NCI-H2171 (cell line): ENCODE measurements at places on chromosomes 5 and 9.

- DNase-seq: peak; percentile 73
Observed at GRCh38 chr9:17578911-17579793, at the start of gene SH3GL2. Gene SH3GL2, plus strand, starts transcription at chr9:17579066.

DNA sequence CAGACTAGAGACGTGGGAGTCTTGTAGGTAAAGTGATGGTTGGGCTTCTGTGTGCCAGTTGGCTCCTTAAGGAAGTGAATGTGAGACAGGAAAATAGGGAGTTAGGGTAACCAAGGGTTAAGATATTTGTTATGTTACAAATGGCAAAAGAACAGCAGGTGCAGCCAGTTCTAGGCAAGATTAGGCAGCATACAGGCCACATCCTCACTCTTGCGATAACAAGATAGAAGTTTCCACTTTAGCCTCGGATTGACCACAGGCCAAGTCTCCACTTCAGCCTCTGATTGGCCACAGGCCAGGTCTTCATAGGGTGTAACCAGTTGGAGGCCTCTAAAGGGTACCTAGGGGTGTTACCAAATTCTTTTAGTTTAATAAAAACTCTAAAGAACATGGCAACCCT lies 54.6 kb upstream of the ABCA1 start:
- DNase-seq: no peak

- DNase-seq: no peak
Observed at GRCh38 chr5:37668524-37669047, 171.3 kb downstream of the GDNF start.

DNA sequence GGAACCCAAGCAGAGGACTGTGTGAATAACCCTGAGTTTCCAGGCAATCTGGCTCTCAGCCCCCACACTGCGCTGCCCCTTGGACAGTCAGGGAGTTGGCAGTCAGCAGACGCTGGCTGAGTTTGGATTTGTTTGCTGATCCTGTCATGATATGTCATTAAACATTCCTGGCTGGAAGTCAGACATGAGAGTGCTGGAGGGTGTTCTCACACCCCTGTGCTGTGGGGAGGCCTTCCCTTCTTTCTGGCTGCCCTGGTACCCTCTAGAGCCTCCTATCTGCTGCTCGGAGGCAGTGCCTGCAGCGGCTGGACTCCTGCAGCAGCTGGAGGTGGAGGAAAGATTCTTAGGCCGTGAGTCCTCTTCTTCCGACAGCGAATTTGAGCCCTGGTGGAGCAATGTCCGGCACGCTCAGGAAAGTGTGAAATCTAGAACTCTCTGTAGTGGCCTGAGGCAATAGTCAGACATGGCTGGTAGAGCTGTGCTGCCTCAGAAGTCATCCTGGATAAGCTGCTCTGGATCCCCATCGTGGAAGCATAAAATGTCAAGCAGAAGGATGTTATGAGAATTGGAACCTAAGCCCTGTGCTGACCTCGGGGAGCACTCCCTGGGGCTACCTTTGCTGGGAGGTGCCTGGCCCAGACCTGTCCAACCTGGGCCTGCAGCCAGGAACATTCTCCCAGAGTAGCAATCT lies 72.0 kb downstream of the PDE8B start:
- DNase-seq: no peak

GRCh38 chr5:68260467-68260866 lies 44.9 kb downstream of the PIK3R1 start:
- no peak for DNase-seq

DNA sequence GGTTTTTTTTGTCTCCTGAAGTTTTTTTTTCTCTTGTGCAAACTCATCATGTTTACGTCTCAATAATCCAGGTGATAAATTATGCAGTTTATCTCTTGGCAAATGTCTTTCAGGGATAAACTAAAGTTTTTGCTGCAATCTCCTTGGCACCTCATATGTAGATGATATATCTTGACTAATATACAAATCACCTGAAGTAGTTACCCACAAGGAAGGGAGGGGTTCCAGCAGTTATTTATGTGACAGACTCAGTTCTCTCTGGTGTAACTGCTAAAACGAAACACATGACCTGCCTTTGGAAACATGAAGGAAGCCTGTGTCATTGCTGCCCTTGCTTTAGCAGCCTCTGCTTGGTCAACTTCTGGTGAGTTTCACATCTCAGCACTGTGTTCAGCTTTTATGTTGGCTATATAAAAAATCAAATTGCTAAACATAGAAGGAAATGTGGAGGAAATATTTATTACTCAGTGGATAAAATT lies 39.3 kb upstream of the KIAA1958 start:
- no peak for DNase-seq

DNA sequence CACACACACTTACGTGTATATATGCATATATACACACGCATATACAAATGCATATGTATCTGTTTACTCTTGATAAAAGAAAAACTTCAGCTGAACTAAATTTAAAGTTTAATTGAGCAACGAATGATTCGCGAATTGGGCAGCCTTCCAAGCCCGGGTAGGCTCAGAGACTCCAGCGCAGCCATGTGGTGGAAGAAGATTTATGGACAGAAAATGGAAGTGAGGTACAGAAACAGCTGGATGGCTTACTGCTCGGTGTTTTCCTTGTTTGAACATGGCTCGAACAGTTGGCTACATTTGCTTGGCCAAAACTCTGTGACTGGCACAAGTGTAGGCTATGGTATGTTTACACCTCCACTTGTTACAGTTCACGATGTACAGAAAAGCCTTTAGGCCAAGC lies 239.3 kb upstream of the PRDM9 start:
- peak; percentile 63 for DNase-seq

DNA sequence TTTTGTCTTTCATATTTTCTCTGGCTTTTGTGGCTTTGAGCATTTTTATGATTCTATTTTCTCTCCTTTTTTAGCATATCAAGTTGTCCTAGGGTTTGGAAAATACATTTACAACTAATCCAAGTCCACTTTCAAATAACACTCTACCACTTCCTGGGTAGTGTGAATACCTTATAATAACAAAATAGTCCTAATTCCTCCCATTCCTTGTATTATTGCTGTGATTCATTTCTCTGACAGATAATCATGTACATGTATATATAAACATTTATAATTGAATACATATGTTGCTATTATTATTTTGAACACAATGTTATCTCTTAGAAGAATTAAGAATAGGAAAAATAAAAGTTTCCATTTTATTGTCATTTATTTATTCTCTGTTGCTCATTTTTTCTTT lies 14.9 kb upstream of the ADAM19 start:
- DNase-seq: no peak

DNA sequence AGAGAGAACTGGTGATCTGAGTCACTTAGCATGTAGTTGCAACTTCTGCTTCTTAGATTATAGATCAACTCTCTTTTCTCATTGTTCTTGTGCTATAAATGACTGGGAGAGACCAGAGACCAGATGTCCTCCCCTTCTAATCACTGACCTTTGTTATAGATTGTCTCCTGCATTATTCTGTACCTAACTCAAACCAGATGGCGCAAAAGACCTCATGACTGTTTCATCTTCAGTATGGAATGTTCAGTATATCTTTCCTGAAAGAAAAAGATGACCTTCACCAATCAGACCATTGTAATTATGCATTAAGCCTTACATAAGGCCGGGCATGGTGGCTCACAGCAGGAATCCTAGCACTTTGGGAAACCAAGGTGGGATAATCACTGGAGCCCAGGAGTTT lies 30.5 kb upstream of the ADAM19 start:
- DNase-seq: no peak

DNA sequence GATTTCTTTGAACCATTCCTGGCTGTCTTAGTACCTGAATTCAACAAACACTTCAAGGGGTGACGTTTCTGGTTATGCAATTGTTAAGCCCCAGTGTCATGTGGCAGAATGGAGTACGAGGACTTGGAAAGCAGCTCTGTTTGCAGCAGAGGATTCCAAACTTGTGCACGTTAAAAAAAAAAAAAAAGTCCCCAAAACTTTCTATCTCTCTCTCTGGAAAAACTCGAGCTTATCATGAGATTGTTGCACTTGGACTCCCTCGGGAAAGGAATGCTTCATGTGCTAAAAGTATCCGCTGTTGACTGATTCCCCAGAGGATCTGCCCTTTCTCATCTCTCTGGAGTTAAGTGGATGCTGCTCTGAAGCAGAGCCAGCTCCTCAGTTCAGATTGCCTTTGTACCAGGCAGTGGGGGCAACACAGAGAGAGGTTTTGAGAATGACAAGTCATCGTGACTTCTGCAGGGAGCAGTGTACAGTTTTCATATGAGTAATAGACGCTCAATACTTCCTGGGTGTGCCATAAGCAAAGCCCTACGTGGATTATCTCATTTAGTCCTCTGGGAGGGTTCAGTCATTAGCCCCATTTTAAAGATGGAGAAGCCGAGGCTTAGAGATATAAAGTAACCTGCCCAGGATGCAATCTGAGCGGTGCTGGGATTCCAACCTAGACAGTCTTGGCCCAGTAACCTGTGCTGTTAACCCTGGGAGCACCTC lies 28.1 kb downstream of the TMOD1 start:
- DNase-seq: peak; percentile 21

DNA sequence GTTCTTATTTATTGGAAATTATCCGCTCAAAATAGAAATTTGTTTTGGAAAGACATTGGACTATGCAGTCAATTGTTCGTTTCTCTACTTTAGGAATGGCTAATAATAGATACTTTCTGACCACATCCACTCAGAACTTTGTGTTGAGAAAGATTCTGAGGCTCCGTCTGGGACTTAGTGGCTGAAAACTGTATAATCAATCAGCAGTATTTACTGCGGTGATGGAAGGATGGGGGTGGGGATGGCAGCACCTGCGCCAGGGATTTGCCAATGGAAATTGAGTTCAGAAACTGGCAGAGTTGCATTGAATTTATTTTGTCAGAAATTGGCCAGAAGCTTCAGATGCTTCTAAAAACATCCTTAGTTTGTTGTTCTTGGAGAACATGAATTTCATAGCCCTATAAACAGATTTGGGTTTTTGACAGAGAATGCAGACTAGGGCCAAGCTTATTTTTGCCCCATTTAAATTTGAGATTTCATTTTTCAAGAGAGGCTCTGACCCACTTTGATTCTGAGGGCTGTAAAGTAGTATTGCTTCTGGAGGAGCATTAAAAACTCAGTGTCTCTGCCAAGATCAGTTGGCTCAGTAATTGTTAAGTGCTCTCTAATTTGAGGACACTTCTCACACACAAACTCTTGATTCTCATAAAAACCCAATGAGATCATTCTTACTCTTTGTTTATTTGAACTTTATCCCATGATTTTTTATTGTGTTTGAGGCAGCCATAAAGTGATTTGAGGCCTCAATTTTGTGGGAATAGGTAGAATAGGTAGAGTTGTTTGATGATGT lies 215.1 kb downstream of the CD180 start:
- no peak for DNase-seq

GRCh38 chr5:86865256-86865785 lies 247.6 kb downstream of the COX7C start:
- no peak for DNase-seq

DNA sequence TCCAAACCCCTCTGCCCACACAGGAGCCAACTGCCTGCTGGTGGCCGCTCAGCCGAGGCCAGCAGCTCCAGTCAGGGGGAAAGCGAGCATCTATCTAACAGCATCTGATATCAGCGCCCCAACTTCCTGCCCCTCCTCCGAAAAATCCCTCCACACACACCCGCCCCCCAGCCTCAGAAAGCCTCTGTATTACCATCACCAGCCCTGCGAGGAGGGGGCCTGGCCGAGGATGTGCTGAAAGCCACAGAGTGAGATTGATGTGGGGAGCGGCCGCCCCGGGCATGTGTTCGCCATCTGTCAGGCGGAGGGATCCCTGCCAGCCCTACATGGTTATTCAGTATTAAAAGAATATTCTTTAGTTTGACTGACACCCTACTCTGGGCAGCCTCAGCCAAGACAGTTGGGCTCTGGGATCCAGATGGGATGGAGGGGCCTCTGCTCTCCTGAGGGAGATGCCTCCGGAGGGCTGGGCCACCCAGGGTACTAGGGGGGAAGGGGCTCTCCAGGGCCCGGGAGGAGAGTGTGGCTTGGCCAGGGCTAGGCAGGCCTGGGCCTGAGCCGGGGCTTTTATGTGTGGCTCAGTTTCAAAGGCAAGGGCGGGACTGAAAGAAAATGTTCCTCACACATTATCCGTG lies 98.0 kb downstream of the HSD17B3 start:
- peak; percentile 89 for DNase-seq

DNA sequence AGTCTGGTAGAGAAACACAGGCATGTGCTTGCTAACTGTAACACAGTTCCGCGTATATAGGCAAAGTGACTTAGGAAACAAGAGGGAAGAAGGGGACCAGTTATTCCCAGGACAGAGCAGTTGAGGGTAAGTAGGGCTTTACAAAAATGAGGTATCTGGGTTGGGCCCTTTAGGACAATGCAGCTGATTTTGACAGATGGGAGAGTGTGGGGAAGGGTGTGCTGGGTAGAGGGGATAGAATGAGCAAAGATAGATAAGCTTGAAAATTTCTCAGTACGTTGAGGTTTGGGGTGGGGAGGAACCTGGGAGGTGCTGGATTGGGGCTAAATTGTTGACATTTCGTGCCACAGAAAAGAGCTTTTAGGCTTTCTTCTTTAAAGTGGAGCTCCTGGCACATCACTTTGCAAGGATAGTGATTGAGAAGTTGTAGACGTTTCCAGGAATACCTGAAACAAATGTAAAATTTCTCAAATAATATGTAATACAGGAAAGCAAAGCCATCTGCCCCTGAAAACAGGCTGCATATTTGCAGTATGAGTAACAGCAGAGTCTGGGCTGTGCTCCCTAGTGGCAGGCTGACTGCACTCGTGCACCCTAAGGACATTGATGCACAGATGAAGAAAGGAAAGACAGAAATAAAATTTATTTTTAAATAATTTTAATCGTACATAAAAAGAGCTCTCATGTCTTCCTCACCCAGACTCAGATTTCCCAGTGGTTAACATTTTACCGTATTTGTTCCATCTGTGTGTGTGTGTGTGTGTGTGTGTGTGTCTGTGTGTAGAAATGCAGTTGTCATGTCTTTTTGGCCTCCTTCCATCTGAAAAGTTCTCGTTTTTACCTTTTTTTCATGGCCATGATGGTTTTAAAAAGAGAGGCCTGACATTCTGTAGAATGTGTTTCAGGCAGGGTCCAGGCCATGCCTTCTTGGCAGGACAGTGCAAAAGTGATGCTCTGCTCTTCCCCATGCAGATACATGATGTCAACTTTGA lies 144.9 kb upstream of the DMRT1 start:
- DNase-seq: no peak

GRCh38 chr5:125106271-125106670 lies 359.8 kb upstream of the ZNF608 start:
- no peak for DNase-seq

- DNase-seq: no peak
Observed at GRCh38 chr5:59840200-59840601, 53.3 kb downstream of the PDE4D start.

GRCh38 chr5:81572201-81572600 lies 178.3 kb upstream of the ACOT12 start:
- DNase-seq: no peak

DNA sequence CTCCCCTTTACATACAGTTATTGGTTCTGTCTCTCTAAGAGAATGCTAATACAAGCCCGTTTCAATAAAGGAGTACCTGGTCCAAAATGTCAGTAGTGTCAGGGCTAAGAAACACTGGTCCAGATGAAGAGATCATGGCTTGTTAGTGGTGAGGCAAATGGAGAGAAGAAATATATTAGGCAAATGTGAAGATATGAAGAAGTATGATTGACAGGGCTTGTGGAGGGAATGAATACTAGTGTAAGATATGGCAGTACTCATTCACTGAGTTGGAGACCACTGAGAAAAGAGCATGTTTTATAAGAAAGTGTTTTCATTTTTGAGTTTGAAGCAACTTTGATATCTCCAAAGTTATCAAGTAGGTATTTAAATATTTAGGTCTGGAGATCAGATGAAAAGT lies 290.5 kb upstream of the MEF2C start:
- no peak for DNase-seq
